IPS DF 6.9 (cell line): ENCODE measurements at places on chromosomes 2 and 18.
A peak's percentile ranks its signal among the peaks of the same experiment; 100 is the strongest.

GRCh38 chr2:29347774-29348461 lies 232.7 kb downstream of the CLIP4 start:
- DNase-seq = no peak

DNA sequence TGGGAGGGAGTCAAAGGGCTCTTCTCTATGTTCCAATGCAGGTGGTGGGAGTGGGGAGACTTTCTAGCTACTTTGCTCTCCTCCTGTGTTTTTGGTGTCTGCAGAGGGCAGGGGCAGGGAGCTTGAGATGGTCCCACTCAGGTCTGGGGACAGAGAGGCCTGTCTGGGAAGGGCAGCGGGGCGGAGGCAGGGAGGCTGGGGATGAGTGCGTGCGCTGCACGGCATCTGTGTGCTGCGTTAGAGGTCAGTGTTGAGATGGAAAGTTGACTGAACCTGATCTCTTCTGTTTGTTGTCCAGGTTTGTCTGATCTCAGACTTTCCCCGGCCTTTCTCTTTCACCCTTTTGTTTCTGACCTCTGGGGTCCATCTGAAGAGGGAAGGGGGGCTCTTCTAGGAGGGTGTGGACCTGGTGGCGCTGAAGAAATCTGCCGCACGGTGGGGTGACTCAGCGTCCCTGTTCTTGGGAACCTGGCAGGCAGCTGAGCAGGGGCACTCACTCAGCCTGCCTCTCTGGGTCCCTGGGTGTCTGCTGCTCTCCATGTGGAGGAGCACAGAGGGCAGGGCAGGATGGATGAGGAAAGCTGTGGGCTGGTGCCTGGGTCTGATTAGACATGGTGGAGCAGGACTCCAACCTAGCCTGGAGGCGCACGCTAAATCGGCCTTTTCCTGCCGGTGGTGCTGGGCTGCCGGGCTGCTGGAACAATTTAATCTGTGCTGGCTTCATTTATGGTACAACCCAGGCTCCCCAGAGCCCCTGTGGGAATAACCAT lies 24.1 kb downstream of the IGFBP2 start:
- no peak for DNase-seq

GRCh38 chr2:232966122-232966521 lies 46.9 kb downstream of the NGEF start:
- peak; percentile 11 for DNase-seq

DNA sequence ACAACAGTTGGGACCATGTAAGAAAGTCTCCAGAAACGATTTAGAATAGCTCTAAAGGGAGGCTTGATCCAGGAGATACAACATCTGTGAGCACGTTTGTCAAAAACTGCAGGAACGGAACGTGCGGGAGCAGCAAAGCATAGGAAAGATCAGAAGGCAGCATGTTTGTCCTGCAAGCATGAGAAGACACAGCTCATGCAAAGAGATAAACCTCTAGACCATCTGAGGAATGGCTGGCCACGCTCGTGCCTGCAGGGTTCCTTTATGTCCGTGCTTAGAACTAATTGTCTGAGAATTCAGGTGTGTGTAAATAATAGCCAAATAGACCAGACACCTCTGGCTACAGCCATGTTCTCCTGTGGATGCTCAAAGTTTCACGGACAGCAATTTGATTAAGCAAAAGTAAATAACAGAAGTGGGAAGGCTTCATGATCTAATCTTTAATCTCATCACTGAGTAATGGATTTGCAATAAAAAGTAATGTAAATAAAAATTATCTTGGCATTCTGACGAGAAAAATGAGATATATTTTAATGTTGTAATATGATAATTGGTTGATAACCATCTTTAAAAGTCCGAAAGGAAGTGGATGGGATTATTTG lies 534.8 kb upstream of the CDH7 start:
- DNase-seq = no peak

DNA sequence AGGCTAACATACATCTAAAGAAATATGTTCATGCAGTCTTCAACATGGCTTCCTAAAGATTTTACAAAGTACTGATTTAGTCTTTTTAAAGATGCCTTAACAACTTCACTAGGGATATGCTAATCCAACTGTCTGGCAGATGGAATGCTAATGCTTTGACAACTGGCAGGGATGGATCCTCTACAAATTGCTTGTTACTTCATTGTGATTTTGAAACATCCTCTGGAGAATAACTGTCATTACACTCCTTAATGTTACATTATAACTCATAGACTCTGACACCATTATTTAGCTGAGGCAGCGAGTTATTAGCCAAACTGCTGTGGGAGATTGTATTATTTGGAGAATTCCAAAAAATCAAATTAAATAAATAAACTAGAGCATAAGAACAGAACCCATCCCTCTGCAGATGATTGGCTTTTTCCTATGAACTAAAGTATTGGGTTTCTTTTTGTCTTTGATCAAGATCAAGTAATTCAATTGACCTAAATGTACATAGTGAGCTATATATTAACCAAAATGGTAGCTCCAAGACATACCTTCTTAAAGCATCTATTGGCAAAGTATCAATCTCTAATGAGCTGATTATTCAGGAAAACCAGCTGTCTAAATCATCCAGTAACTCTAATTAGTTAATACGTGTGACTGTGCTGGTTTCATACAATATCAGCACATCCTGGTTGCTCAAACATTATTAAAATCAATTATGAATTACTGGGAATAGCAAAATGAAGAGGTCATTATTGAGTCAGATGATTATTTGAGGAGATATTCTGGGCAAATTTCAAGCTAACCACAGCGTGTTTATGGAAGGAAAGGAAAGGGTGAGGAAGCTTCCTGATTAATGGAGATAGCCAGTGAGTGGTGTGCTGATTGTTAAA lies 321.3 kb upstream of the TFPI start:
- no peak for DNase-seq

GRCh38 chr2:157839162-157839801 lies 36.8 kb downstream of the ACVR1 start:
- peak; percentile 66 for DNase-seq

DNA sequence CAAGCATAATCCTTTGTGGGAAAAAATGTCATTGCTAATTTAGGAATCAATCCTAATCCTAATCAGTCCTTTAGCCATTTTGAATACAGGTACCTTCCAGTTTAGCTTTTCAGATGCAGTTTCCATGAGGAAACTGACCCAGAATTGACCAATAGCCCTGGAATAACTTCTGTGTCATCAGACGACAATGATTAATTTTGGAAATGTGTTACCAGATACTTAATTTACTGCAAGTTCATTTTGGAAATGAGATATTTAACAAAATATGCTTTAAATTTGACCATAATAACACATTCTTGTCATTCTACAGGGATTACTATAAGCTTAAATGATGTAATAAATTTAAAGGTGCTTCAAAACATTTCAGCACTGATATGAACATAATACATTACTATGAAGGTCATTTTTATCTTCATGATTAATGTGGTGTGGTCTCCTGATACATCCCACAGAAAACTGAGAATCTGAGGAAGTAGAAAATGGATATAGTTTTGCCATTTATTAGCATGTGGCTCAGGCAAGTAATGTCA lies 129.8 kb upstream of the SH3BP4 start:
- DNase-seq = no peak

GRCh38 chr18:47970664-47971531 lies 40.4 kb upstream of the SMAD2 start:
- DNase-seq = no peak

DNA sequence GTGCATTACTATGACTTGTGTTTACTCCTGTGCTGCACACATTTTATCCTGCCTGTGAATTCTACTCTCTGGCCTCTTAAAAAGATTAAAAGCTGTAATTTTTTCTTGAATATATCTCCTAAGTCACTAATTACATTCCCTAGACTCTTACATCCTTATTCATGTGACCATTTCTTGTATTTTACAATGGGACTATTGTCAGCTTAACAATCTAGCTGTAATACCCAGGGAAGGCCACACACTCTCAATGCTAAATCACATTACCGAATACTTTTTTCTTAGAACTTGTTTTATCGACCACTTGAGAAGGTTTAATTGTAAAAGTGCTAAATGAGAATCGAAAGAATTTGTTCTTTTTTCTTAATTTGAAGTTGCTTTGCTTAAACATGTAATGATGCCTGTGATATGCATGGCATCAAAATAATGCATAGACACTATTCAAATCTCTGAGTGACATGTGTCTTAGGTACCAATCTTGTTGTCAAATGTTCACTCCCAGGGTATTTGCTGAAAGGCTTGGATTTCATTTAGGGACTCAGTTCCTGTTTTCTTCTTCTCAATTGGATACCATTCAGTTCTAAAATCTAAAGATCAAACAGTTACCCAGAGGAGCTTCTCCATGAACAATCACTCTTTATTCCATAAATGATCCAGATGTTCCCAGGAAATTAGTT lies 498.5 kb downstream of the DPP10 start:
- DNase-seq = no peak

DNA sequence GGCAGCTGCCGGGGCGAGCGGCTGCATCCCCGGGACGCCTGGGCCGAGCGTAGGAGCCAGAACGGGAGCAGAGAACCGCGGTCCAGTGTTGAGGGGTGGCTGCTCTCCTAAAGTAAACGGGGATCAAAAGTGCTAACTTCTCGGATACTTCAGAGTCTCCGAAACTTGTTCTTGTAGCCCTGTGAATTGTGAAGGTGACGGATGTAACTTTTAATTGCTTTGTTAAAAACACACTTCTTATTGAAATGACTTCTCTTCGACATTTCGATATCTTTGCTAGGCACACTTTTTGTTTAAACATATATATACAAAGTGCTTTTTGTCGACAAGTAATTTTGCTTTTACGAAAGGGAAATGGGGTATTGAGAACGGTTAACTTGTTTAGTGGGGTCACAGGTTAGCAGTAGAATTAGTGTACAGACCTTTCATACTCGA lies 540 bp downstream of the ATP9B start:
- DNase-seq = no peak

DNA sequence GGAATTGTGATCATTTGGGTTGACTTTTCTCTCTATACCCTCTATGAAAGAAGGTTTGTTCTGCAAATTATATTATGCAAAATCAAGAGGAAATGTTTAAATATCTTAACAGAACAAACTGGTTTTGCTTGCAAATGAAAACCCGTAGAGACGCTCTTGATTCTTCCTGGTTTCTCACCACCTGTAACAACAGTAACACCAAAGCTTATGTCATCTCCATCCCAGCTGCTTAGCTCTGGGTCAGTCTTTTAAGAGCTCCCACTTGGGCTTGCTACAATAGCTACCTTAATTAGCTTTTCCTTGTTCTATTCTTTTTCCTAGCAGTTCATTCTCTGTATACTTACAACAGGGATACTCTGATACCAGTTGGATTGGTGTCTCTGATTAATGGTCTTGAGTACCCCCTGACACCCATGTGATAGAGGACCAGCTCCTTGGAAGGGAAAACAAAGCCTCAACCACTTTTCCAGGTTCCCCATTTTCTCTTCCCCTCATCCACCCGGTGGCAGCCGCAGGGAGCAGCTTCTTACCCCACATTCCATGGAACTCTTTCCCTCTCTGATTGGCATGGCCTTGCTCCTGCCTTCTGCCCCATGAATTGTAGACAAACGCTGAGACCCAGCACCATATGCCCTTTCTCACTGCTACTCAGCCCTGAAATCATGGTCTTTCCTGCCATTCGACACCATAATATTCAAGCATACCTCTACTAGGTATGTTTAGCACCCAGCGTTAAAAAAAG lies 27.7 kb downstream of the TMEM182 start:
- DNase-seq = no peak

DNA sequence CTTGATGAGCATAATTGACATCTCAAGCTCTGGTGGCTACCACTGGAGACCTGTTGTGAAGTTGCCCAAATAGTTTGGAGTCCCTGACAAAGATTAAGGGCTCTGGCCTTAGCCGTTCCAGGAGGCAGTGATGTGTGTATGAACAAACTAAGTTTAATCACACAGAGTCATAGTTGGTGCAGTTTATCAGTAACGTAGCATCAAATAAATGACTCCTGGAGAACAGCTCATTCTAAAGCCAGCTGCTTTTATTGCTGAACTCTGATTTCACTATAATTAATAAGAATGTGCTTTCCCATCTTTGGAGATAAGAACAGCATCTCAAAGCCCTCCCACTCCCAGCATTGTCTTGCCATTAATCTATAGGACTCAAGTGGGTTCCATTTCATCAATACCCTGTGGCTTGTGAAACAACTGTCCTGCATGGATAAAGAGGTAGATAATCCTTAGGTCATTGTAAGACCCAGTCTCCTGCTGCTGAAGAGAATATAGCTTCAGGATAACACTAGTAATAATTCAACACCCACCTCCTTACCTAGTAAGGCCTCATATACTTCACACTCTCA lies 211.4 kb upstream of the THUMPD2 start:
- DNase-seq = no peak

GRCh38 chr2:63764630-63765029 lies 77.1 kb upstream of the UGP2 start:
- peak; percentile 41 for DNase-seq

GRCh38 chr2:189293164-189293563 lies 113.6 kb upstream of the COL5A2 start:
- DNase-seq = no peak

GRCh38 chr18:76348267-76349066 lies 146.6 kb downstream of the ZNF516 start:
- DNase-seq = no peak

- no peak for DNase-seq
Measured at GRCh38 chr2:156399224-156399949, 36.8 kb upstream of the GPD2 start.

GRCh38 chr2:172340394-172340793 lies 87.0 kb upstream of the ITGA6 start:
- no peak for DNase-seq

DNA sequence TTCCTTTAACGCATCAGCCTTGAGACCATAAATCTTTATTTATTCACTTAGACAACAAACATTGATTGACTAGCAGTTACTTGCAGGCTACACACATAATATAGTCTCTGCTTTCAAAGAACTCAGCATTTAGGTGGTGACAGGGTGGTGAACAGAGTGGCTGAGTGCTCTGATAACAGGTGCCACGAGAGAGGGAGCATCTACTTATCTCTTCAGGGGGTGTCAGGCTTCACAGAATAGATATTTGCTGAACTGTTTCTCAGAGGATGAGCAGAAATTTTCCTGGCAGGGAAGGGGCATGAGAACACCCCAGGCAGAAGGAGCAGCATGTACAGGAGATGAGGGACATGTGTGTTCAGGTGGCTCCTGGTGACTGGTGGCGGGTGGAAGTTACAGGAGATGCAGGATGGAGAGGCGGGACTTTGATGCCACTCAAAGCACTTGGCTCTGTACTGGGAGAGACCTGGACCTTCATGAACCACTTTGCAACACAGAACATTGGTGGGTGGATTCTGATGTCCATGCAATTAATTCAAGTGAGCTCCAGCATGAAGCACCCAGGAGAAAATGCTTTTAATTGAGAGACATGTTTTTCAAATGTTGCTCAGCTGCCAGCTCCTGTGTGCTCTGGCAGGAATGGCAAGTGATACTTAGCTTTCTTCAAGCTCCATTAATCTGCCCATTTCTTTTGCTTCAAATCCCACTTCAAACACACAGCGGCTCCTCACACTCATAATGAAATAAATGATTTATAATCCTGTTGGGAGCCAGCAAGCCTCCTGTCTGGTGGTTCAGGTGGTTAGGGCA lies 248.9 kb downstream of the MYCN start:
- DNase-seq = no peak

DNA sequence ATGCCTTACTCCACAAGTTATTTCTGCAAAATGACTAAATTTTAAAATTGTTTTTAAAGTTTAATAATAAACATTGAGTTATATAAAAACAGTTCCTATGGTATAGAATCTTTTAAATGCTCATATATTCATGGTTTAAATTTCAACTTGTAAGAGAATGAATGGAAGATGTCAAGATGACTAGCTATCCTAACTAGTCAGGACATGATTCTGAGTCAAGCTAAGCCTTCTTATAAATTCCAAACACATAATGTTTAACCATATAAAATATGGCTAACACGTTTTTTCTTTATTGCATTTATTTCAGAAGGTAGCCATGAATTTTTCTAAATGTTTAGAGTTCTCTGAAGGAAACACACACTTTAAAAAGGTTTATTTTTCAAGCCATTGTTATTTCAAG lies 320.4 kb downstream of the CBLN2 start:
- DNase-seq = no peak
